ENCODE measurements at places on chromosomes 11 and 22. TPM values are rescaled to one million over a fixed set of nuclear protein-coding genes. Genes with fewer than 3 reads are reported as not detected.

The OTOG gene
- 0.59 TPM for polyA plus RNA-seq

The WNT11 gene
- polyA plus RNA-seq: 20.1 TPM

The UBQLN3 gene
- polyA plus RNA-seq: not detected

The POLD3 gene
- 39.1 TPM for polyA plus RNA-seq

The CFAP300 gene
- 5.6 TPM for polyA plus RNA-seq

The OR6T1 gene
- not detected for polyA plus RNA-seq

The IGLL1 gene
- polyA plus RNA-seq: 0.61 TPM

The C11orf52 gene
- 11.4 TPM for polyA plus RNA-seq

The MAPK8IP2 gene
- 1.1 TPM for polyA plus RNA-seq

The TMEM109 gene
- 84.4 TPM for polyA plus RNA-seq

The MRGPRX3 gene
- polyA plus RNA-seq: not detected

The DEFB131B gene
- 3.0 TPM for polyA plus RNA-seq

The CDC45 gene
- polyA plus RNA-seq: 19.6 TPM

The HEPN1 gene
- 1.8 TPM for polyA plus RNA-seq
